ENCODE measurements at places on chromosomes 16 and 17. TPM values are rescaled to one million over a fixed set of nuclear protein-coding genes. Genes with fewer than 3 reads are reported as not detected.

DNA sequence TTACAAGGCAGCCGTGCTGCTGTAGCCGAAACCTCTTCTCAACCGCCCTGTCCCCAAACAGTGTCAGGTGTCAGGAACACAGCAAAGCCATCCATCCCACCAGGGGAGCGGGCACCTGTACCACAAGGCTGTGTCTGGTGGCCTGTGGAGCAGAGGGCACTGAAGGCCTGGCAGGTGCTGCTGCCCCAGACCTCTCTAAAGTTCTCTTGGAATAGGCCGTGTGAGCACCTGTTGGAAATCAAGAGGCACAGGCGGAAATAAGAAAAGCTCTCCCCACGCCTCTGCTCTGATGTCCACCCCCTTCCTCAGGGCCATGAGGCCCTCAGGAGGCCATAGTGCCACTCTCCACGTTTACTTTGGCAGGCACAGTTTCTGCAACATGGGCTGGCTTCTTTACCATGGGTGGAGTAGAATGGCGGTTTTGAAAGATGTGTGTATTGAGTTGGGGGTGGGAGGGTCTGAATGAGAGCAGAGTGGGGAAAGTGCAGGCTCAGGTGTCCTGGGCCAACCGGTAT, 99.9 kb upstream of the ZNF750 start:
- no peak for DNase-seq

- DNase-seq = no peak
These were observed 219.7 kb upstream of the CPHXL start for GRCh38 chr16:75945916-75946457.

DHX58 gene
- 10.8 TPM for total RNA-seq

GRCh38 chr16:72561-73548, at the start of gene RHBDF1:
TSS of gene RHBDF1 (minus strand) at chr16:72631. CDS start at chr16:65015, 7,616 bp downstream.
- DNase-seq = peak; percentile 73

ARHGAP23 gene
- 11.3 TPM for total RNA-seq

DNA sequence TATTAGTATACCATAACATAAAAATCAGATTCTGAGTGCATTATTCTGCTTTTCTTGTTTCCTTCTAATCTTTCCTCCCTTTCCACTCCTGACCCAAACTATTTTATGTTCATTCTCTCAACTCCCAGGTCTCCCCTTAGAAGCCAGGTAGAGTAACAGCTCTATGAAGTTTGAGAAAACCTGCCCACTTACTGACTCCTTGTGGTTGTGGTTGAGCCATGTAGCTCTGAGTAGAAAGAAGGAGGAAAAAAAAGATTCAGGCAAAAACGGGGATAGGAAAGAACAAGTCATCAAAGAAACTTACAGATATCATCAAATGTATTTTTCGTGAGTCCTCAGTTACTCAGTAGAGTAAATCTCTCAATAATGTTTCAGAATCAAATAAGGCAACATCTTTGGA, 216.7 kb downstream of the PMP22 start:
- no peak for DNase-seq

GRCh38 chr17:63601439-63602371, 1.0 kb downstream of the TACO1 start:
- peak; percentile 54 for DNase-seq

DNA sequence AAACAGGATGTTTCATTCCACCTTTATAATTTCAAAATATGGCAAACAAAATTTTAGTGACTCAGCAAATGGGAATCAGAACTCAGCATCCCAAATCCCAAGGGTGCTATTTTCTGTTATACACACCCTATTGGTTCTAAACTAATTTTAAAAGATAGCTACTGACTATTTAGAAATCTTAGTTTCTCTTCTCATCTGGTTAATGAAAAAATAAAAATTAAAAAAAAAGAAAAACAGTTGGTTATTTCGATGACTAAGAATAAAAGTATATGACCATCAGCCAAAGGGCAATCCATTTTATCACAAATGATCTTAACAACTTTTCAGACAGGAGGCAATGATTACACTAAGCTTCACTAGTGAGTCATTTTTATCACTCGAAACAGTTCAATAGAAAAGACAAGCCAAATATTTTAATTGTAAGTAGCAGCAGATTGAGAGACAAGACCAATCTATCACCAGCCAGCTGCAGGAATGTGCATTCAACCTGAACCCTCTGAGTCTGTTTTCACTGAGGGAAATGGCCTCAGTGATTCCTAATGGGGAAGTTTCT, 15.2 kb downstream of the PHLPP2 start:
- DNase-seq = no peak

- DNase-seq = no peak
These were observed 35.8 kb upstream of the STH start for GRCh38 chr17:45963283-45963682.

TP53TG3F gene
- total RNA-seq = not detected

DNA sequence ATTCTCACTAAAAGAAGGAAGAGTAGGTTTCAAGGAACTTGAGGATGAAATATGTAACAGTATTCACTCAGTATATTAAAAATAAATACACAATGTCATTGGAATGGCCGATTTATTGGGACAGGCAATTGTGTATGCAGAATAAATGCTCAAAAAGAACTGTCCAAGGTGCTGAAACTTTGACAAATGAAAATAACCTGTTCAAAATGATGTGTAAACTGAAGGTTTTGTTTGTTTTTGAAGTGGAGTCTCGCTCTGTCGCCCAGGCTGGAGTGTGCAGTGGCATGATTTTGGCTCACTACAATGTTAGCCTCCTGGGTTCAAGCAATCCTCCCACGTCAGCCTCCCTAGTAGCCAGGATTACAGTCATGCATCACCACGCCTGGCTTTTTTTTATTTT, 318.7 kb upstream of the RBFOX1 start:
- no peak for DNase-seq

DNA sequence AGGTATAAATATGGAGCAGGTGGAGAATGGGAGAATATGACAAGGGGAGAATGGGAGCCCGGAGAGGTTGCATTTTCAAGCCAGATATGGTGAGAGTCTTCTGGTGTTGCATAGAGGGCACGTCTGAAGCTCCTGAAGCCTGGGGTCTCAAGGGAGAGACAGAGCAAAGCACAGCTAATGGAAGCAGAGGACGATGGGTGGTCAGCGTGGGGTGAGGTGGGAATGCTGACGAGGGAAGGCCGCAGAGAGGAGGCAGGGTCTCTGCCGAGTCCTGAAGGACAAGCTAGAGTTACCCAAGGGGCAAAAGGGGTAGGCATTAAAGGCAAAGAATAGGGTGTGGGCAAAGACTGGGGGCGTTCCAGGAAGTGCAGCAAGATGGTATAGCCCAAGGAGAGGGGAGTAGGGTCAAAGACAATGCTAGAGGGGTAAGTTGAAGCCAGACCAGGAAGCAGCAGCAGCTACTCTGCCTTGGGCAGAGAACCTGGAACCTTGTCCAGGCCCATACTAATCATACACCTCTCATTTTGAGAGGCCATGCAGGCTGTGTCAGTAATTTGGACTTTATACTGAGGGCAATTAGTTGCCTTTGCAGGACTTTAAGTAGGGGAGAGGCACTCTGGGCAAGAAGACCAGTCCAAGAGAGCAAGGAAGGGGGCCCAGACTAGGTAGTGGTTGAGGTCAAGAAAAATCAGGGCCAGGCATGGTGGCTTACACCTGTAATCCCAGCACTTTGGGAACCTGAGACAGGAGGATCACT, 2.7 kb downstream of the OTOP3 start:
- DNase-seq = no peak

GRCh38 chr16:9843424-9844018, 338.7 kb downstream of the GRIN2A start:
- DNase-seq = no peak

- peak; percentile 17 for DNase-seq
These were observed at the start of gene HS3ST3A1 for GRCh38 chr17:13601776-13602551. TSS of gene HS3ST3A1 (minus strand) at chr17:13601929. CDS start at chr17:13601129, 800 bp downstream.

DNA sequence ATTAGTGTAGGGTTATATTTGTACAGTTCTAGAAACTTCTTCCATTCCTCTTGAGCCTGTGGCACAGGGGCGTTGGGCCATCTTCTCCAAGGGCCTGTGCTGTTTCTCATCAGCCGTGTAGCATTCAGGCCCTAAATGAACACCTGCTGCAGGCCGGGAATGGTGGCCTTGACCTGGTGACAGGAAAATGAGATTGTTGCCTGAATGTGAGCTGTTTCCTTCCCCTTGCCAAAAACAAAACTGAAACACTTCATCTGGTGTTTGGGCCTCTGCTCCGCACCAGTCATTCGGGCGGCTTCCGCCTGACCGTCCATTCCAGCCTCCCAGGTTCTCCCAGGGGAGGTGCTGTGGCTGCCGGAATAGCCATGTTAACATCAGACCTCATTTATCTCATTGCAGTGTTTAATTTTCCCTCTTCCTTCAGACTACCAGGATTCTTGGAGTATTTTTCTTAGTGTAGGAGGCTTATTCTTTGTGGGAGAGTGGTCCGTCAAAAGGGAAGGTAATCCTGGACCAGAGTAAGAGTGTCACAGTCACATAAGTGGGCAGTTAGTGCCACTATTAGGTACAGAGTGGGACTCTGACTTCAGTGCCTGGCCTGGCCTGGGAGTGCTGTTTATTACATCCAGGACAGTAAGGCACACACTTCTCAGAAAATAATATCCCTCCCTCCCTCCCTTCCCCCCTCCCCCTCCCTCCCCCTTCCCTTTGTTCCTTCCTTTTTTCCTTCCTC, 61.9 kb downstream of the WWP2 start:
- DNase-seq = peak; percentile 26

DNA sequence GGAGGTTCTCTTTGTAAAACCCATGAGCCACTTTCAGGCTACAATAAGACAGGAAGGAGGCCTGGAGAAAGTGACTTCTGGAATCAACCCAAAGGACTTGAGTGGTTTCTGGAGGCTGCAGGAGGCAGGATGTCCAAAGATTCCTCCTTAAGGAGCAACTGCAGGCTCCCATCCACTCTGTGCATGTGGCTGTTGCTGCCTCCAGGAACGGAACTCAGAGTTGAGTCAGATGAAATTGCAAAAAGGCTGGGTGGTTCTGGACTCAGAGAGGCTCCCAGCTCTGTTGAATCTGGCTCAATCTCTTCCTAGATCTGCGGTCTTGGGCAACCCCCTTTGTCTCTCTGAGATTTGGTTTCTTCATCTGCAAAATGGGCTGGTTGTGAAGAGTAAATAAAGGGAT, 197.1 kb downstream of the SHISA9 start:
- DNase-seq = no peak

RHBDL1 gene
- total RNA-seq = 5.3 TPM

TTLL6 gene
- 4.9 TPM for total RNA-seq

DNA sequence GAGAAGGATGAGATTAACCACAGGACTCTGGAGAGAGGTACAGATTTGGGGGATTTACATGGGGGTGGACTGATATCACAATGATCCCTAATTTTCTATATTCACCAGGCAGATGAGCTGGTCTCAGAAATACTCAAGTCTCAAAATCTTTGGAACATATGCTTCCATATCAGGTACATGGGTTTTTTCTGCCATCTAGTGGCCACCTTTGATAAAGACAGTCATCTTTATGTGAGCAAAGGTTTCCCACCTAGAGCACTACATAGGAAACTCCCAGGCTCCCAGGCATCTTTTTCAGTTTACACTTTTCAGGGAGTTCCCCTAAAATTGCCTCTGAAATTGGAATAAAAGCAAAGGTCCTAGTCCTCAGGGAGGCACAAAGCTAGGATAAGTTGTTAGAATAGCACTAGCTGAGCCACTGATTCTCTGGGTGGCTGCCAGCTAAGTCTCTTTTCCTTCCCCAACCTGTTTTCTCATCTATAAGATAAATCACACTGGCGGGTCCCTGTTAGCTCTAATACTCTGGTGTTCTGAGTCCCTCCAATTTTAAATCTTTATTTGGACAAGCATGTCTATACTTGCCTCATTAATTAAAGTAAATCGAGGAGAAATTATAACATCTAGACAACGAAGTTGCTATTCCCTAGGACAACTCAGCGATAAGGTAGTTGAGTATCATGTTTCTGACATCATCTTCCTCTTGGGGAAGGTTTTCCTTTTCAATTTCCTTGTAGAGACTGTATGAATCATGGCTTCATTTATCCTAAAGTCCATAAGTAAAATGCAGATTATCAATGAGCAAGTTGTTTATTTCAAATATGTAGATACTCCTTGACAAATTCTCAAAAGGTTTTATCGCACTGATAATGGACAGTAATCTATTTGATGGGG, 19.0 kb upstream of the MON1B start:
- no peak for DNase-seq

GRCh38 chr17:53837131-53837530, 14.4 kb downstream of the KIF2B start:
- DNase-seq = no peak

DNA sequence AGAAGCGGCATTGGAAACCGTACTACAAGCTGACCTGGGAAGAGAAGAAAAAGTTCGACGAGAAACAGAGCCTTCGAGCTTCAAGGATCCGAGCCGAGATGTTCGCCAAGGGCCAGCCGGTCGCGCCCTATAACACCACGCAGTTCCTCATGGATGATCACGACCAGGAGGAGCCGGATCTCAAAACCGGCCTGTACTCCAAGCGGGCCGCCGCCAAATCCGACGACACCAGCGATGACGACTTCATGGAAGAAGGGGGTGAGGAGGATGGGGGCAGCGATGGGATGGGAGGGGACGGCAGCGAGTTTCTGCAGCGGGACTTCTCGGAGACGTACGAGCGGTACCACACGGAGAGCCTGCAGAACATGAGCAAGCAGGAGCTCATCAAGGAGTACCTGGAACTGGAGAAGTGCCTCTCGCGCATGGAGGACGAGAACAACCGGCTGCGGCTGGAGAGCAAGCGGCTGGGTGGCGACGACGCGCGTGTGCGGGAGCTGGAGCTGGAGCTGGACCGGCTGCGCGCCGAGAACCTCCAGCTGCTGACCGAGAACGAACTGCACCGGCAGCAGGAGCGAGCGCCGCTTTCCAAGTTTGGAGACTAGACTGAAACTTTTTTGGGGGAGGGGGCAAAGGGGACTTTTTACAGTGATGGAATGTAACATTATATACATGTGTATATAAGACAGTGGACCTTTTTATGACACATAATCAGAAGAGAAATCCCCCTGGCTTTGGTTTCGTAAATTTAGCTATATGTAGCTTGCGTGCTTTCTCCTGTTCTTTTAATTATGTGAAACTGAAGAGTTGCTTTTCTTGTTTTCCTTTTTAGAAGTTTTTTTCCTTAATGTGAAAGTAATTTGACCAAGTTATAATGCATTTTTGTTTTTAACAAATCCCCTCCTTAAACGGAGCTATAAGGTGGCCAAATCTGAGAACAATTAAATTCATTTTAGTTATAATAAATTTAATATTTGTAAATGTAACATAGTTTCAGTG, 1.7 kb downstream of the HEXIM1 start:
- DNase-seq = peak; percentile 79

ACSM2A gene
- total RNA-seq = not detected

ZNHIT3 gene
- 25.7 TPM for total RNA-seq

HEATR3 gene
- total RNA-seq = 17.4 TPM

DNA sequence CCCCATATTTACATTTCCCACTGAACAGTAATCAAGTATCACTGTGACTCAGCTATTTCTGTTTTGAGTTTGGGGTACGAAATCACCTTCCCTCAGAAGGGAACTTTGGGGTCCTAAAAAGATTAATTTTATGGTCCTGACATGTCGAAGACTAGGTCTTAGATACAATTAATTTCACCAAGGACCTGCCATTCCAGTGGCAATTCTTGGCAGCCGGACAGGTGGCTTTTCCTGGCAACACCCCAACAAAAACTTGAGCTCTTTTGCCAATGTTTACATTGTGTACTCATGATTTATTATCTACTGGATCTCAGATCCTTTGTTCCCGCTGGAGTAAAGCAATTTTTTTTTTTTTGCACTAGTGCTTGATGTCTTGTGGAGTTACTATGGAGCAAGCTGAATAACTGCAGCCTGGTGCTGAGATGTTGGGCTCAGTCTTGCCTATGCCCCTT, 14.4 kb downstream of the SLFN5 start:
- peak; percentile 58 for DNase-seq

Data from left colon (tissue), 2 donors.